Stimulated activated CD4-positive, alpha-beta T cell treated with anti-CD3 and anti-CD28 coated beads, Interleukin-2, amount 100 ng/mL, for 48 hours (primary cell): ENCODE measurements at places on chromosomes 7 and 10.

- no peak for DNase-seq
Measured at GRCh38 chr10:122326385-122326784, 48.1 kb upstream of the PLEKHA1 start.

- DNase-seq, result no peak
Measured at GRCh38 chr7:55053651-55054571, 35.1 kb downstream of the EGFR start.

DNA sequence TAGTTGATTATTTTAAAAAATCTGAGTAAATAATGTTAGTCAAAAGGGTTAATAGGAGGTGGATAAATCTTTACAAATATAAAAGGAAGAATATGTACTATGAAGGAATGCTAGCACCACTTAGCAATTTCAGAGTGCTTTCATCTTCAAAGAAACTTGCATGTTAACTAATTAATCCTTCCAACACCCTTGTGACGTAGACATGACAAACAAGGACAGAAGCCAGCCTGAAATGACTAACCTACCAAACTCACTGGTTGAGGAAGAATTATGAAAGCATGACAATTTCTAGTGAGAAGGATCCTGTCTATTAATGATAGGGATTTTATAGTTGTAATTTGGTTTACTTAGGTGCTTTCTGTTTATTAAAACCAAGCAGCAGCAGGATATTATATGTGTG lies 468.0 kb upstream of the FZD8 start:
- no peak for DNase-seq

DNA sequence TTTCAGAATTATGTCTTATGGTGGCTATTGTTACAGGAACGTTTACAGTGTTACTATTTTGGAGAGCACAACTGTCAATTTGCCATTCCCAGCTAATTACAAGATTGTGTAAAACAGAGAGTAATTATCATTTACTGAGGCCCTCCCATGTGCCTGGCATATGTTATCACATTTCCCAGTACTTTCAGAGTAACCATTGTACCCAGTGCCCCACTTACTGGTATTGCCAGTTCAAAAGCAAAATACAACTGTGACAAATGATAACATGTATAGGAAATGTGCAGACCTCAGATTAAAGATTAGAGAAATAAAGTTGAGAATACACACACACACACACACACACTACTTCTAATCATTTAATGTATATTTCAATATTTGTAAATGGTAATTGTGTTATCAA lies 572.5 kb downstream of the POM121L12 start:
- DNase-seq, result no peak

- peak; percentile 22 for DNase-seq
Measured at GRCh38 chr7:92404170-92404614, 43.1 kb upstream of the GATAD1 start.

DNA sequence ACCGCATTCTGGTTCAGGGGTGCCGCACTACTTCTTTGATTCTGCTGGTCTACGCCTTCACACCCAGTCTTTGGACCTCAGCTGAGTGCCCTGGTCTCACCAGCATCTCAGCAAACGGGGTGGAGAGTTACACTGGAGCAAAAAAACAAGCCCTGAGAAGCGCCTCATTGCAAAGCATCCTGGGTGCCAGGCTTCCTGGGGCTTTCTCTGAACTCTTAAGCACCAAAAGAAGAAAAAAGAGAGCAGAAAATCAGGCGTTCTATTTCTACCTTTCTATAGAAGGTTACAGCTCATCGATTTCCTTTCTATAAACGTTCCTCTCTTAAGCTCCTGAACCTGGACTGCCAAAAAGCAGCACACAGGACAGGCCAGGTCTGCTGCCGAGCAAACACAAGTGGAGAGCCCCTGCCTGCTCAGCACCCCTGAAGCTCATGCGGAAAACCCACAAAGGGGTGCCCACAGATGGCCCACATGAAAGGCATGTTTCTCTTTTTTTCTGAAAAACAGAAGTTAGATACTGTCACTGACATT lies 217.9 kb downstream of the SFMBT2 start:
- peak; percentile 32 for DNase-seq

- no peak for DNase-seq
Measured at GRCh38 chr7:127954357-127954748, 76.9 kb downstream of the LRRC4 start.

- no peak for DNase-seq
Measured at GRCh38 chr7:80253653-80254052, 119.0 kb downstream of the GNAI1 start.

DNA sequence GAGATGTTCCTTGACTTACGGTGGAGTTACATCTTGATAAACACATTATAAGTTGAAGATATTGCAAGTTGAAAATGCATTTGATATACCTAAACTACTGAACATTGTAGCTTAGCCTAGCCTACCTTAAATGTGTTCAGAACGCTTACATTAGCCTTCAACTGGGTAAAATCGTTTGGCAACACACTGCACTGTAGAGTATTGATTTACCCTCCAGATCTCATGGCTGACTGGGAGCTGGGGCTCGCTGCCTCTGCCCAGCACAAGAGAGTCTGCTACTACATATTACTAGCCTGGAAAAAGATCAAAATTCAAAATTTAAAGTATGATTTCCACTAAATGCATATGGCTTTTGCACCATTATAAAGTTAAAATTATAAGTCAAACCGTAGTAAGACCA lies 7.5 kb upstream of the AGR3 start:
- DNase-seq, result no peak

GRCh38 chr7:113301983-113302382 lies 183.6 kb upstream of the SMIM30 start:
- DNase-seq, result no peak

DNA sequence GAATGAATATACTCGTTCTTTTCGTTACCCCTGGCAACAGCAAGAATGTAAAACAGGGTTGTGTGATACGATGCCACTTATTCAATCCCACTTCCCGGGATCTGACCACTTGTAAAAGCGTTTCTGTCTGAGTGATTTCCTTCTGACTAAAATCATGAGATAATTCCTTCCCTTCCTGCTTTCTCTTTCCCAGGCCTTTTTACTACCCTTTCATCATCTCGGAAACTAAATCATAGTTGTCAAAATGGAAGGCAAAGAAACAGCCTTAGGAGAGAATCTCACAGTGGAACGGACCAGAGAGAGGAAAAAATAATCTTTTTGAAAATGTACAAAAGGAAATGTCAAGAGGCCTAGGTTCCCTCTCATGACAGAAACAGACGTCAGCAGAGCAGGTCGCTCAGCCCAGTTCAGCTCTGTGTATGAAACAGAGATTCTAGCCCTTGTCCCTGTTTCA lies 29.8 kb downstream of the DIP2C start:
- no peak for DNase-seq

GRCh38 chr10:6204063-6204340 lies 1.3 kb downstream of the PFKFB3 start:
- peak; percentile 51 for DNase-seq

DNA sequence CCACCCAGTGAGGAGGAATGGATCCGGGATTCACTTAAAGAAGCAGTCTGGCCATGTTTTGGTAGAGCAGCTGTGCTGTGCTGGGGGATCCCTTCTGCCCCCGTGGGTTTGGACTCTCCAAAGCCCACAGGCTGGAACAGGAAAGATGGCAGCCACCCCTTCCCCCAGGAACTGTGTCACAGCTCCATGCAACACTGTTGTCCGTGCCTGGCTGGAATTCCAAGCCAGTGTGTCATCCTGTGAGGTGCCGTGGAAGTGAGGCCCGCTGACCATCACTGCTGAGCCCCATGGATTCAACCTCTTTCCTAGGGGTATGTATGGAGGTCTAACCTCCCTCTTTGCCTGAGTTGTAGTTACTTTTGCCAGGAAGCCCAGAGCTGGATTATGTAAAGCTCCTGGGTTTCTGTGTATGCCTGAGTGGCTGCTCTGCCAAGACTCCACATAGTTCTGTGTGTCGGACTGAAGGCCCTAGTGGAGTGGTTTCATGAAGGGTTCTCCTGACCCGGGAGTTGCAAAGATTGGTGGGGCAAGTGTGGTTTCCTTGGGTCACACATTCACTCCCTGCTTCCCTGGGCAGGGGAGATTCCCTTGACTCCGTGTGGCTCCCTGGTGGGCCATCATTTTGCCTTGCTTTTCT lies 35.1 kb upstream of the PCGF5 start:
- DNase-seq, result no peak

DNA sequence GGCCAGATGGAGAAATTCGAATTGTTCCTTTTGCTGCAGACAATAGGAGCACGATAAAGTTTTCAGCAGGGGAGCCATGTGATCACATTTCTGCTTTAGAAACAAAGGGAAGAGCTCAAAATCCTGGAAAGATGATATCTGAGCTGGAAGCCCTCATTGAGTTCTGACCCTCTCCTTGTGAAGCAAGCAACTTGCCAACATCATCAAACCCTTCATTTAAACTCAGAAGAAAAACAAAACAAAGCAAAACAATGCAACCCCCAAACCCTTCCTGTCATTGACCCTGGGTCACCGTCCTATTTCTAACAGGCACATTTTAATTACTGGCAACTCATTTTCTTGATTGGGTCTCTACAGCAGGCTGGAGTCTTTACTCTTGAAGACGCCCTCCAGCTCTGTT lies 198.3 kb upstream of the ZNF32 start:
- no peak for DNase-seq

DNA sequence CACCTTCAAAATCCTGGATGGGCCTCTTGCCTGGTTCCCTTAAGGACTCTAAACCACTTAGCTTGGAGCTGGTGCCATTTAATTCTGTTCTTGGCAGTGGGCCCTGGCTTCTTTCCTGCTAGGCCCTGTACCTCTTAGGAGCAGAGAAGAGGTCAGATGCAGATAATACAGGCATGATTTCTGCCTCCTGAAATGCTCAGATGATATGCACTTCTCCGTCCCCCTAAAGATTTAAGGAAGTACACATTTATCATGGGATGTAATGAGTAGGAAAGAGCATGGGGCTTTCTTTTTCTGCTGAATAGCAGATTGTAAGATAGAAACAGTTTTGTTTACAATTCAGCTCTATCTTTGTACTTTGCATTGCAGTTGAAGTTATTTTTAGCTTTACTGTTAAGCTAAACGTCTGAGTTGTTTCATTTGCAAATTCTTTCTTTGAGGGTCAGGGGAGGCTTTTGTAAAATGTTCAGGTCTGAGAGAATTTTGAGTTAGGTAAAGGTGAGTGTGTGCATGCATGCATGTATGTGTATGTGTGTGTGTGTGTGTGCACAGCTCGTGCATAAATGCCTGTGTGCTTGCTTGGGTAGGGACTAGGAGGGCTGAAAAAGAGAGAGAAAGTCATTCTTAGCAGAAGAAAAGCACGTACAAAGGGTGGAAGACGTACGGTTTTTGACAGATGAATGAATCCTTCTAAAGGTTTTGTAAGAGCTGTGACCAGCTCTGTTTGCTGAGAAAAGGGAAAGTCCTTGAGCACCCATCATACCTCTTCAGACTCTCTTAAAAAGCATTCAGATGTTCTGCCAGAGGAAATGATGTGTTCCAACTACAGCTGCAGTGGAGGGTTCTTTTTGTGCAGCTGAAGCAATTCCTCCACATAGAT lies 364.2 kb downstream of the AUTS2 start:
- DNase-seq, result no peak

DNA sequence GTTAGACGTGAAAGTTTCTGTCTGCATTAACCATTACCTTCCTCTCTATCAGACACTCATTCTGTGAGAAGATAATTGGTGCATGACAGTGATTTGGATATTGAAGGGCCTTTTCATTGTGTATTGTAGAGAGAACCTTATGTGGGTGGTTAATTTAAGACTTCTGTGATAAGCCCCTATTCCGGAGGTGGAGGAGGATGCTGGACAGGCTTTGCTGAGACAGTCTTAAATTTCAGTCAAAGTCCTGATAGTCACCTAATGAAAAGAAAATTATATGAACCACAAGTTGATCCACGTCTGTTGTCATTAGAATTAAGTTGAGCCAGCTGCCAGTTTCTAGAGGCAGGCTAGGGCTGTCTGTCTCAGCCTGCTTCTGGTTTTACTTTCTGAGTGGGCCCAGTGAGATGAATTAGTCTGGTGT lies 62.9 kb downstream of the CELF2 start:
- DNase-seq, result no peak

DNA sequence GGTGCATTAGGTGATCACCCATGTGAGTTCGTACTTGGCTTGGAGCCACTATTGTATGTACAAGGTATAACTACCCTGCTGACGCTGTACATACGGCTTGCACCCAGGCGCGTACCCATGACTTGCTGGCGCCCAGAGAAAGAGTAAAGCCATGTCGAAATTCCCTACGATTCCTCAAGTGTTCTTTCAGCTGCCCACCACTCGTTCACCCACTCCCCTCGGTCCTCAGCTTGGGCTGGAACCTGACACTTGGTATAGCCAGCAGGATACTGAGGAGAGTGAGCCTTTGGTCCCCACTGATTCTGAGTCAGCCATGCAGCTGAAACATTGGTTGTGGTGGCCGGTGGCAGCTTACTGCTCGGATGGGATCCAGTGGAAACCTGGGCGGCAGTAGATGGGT lies 241.5 kb downstream of the CACNA2D1 start:
- DNase-seq, result no peak

DNA sequence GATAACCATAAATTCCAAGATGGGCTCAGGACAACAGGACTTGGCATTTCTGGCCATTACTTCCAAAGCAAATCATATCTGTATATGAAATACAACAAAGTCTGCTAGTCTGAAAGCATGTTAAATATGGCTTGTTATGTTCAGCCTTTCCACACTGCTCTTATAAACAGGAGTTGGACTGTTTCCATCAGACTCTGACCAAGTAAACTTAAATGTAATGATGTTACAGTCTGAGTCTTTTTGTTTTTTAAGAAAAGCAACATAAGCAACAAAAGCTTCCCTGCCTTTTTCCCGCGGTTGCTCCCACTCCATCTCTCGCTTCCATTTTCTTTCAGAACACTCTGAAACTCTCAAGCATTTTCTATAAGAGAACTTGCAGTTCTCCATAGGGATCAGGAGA lies 8.1 kb upstream of the CDCA7L start:
- no peak for DNase-seq

GRCh38 chr10:21130108-21130507 lies 233.0 kb upstream of the NEBL start:
- DNase-seq, result no peak

DNA sequence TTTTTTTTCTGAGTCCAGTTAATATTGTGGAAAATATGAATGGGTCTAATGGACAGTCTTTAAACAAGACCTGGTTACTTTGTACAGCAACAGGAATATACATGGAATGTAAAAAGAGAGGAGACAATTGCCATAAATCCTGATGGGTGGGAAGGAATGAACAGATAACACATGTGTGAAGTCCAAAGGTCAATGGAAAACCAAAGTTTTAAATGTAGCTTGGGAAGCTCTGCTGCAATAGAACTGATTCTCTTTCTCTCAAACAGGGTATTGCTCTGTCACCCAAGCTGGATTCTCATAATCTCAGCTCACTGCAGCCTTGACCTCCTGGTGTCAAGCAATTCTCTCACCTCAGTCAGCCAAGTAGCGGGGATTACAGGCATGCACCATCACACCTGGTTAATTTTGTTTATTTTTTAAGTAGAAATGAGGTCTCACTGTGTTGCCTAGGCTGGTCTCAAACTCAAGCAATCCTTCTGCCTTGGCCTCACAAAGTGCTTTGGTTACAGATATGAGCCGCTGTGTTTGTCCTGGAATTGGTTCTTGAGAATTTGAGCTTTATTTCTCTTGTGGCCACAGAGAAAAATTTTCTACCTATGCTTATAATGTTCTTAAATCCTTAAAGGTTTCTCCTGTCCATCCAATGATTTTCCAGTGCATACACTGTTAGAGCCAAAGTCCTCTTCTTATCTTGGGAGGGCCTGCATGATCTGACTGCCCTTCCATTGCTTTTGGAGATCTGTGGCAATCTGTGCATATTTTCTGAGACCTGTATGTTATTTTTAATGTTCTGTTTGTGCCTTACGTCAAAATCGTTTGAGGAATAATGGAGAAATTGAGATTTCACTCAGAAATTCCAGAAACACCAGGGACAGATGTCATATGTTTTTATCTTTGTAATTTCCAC lies 30.7 kb upstream of the ZNF92 start:
- DNase-seq, result no peak
